ENCODE measurements at places on chromosomes 1 and 21. TPM values are rescaled to one million over a fixed set of nuclear protein-coding genes. Genes with fewer than 3 reads are reported as not detected.

Gene DNASE2B
- total RNA-seq: 0.17 TPM

Gene AMY1A
- total RNA-seq: not detected

Gene NBL1
- 154 TPM for total RNA-seq

- DNase-seq: no peak
Observed at GRCh38 chr1:176801514-176802020, 338.6 kb downstream of the PAPPA2 start.

DNA sequence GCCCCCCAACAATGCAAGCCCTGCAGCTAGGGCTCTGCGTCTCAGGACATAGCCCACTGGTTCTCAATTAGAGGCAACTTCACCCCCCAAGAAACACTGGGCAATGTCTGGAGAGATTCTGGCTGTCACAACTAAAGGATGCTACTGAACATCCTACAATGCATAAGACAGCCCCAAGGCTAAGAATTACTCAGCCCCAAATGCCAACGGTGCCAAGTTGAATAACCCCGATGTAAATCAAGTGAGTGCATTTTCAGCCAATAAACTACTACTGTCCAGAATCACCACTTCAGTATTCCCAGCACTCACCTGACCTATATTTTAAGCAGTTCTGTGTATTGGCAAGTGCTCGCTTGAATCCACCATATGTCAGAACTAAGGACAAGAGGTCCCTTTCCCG, 6.9 kb downstream of the RIPK4 start:
- no peak for DNase-seq

DNA sequence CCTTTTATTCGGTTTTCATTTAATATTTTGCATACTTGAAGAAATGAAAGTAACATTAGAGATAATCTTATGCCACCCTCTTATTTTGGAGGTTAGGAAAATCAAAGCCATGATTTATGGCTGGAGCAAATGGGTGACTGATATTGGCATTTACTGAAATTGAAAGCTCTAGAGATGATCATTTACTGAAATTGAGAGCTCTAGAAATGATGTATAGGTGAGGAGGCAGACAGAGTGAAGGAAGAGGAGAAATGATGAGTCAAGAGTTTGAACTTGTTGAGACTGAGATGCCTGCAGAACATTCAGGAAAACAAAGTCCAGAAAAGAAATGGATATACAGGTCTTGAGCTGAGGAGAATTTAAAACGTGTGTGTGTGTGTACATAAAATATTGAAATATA, 217.6 kb downstream of the LTN1 start:
- no peak for DNase-seq

DNA sequence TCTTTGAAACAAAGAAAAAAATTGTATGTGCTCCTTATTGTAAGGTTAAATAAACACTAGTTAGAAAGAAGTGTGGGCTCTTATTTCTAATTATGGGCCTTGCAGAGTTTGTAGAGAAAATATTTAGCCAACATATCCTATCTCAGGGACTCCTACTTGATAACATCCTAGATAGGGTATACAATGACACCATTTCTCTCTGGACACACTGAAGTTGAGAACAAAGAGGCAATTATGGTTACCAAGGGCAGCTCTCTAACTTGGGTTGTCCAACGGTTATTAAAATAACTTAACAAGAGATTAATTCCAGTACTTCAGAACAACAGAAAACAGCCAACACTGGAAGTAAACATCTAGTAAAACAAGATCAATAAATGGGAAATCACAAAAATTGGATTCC, 69.0 kb upstream of the ZC3H11B start:
- DNase-seq: no peak

GRCh38 chr1:29706936-29707335, 470.6 kb downstream of the PTPRU start:
- no peak for DNase-seq

DNA sequence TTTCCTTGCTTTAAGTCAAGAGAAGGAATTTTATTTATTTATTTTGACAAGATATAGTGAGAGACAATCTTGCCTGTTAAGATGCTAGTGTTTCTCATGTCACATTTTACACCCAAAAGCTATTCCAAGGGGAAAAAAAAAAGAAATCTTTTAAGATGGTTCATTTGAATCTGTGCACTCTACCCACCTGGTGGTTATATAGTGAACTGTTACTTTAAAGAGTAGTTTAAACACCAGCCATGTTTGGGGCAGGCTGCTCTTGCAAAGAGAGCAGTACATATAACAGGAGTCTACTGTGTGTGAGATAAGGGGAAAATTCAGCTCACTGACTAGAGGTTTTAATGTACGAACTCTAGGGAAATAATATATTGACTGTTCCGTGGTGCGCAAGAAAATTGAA, 3.3 kb upstream of the ELAVL4 start:
- DNase-seq: no peak

- DNase-seq: no peak
Observed at GRCh38 chr1:218494449-218494852, 149.3 kb downstream of the TGFB2 start.

- no peak for DNase-seq
Observed at GRCh38 chr1:11335417-11336056, 62.5 kb downstream of the UBIAD1 start.

- no peak for DNase-seq
Observed at GRCh38 chr1:216095400-216095799, 327.8 kb downstream of the USH2A start.
